Right ventricle myocardium inferior (tissue), 1 donor: ENCODE measurements at places on chromosomes 4 and X.

GRCh38 chr4:24433515-24434214 lies 150.7 kb downstream of the DHX15 start:
- DNase-seq, result no peak

DNA sequence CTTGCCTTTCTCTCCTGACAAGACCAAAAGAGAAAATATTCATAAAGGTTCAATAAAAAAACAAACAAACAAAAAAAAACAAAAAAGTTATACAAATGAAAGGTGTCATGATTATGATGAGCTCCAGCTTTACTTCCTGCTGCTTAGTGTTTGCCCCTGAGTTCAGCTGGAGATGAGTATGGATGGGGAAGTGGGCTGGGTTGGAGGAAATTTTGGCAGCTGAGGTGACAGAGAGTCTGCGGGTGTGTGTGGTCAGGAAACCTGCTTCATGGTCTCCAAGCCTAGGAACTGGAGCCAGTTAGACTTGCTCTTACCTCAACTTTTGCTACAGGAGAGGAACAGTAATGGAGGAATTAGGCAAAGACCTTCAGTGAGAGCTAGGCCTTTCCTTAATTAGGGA lies 4.3 kb upstream of the CYSLTR1 start:
- DNase-seq, result no peak

DNA sequence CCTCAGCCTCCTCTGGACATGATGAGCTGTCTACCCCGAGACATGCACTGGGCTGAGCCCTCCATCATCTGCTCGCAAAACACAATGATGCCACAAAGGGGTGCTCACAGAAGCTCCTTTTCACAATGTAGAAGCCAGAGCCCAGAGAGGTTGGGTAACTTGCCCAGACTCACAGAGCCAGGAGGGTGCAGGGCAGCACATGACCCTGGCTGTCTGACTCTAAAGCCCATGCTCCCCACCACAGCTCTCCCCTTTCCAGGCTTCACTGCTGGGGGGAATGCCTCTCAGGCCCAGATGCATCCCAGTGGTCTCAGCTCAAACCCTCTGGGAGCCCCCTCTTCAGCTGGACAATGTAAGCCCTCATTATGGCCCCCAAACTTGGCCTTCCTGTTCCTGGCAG lies 98.4 kb upstream of the AFAP1 start:
- DNase-seq, result peak; percentile 31

- DNase-seq, result no peak
Measured at GRCh38 chrX:133645256-133645655, 230.0 kb upstream of the GPC4 start.

DNA sequence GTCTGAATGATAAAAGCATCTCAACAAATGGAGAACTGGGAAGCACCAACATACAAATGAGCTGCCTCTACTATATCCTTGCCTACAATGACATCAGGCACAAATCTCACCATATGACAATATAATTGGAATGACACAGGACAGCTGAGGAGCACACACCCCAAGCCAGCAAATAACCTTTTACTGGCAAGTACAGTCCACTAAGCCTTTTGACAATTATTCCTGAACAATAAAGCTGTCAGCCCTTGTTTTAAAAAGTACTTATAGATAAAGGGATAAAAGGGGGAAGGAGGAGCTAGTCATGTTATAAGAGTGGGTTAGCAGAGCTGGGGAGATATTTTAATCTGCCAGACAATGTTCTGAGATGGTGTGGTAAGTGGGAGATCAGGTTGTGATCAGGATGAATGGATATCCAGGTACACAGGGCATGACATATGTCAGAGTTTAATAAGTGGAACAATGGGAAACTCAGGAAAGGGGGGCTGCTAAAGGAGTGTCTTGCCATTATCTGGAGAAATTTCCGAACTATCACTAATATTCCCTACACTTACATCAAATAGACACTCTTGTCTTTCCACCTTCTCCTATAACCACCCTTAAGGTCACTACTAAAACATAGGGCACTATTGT lies 127.6 kb downstream of the GPC3 start:
- DNase-seq, result no peak

GRCh38 chrX:136168929-136169735 lies 21.8 kb downstream of the FHL1 start:
- DNase-seq, result peak; percentile 65

DNA sequence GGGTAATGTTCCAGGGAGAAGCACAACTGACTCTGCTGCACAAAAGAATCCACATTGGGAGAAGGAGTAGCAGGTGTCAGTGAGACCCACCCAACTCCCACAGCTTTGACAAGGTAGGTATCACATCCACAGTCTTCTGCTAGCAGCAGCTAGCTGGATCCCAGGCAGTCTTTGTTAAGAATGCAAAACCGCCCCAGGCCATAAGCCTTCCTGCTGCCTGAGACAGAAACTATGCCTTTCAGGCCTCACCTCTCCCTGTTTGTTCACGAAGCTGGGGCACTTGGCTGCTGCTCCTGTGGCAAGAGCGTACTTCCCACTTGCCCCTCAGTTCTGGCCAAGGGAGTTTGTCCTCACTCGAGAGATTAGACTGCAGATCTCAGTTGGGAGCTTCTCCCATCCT lies 21.4 kb downstream of the RRAGB start:
- no peak for DNase-seq

GRCh38 chr4:117162976-117163375 lies 77.6 kb upstream of the TRAM1L1 start:
- no peak for DNase-seq

DNA sequence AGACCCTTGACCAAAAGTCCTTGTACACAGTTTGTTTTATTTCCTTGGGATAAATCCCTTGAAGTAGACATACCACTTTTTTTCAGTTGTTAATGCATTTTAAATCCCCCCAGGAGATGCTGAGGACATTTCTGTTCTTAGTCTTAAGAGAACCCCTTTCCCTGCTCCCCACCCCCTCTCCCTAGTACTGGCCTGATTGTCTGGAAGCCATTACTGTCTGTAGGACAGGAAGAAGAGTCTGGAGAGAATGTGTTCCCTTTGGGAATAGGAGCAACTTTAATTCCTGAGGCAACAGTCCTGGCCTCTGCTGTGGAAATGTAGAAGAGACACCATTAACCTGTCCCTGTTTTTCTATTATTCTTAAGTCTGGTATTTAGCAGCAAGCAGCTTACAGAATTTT lies 52.3 kb upstream of the TMEM131L start:
- no peak for DNase-seq

GRCh38 chr4:13441506-13441905 lies 42.6 kb downstream of the RAB28 start:
- DNase-seq, result no peak

- DNase-seq, result no peak
Measured at GRCh38 chrX:151084454-151084853, 91.9 kb upstream of the GPR50 start.

DNA sequence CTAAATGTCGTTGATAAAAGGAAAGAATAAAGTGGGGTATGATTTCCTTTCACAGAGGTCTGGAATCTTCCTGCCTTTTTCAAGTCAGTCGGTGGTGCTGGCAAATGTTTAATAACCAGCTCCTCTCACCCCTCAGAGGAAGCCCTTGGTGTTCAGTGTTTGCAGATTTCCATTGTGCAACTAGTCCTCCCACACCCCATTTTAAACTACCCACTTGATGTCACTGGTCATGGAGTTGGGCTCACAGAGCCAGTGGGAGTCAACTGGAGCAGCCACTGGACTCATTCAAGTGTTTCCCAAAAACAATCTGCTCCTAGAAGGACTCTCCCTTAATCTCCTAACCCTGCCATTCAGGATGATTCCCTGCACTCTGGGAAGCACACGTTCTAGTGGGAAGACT lies 149.2 kb downstream of the PTTG2 start:
- DNase-seq, result no peak

GRCh38 chr4:181538431-181538830 lies 704.8 kb upstream of the TENM3 start:
- no peak for DNase-seq

- DNase-seq, result peak; percentile 69
Measured at GRCh38 chr4:169791527-169792156, 33.9 kb upstream of the HPF1 start.

- DNase-seq, result no peak
Measured at GRCh38 chrX:72030431-72030830, 101.3 kb downstream of the RTL5 start.

- DNase-seq, result peak; percentile 50
Measured at GRCh38 chr4:163344147-163345125, 744 bp downstream of the NPY5R start.

- DNase-seq, result no peak
Measured at GRCh38 chrX:124256216-124256615, 76.2 kb upstream of the TEX13D start.

DNA sequence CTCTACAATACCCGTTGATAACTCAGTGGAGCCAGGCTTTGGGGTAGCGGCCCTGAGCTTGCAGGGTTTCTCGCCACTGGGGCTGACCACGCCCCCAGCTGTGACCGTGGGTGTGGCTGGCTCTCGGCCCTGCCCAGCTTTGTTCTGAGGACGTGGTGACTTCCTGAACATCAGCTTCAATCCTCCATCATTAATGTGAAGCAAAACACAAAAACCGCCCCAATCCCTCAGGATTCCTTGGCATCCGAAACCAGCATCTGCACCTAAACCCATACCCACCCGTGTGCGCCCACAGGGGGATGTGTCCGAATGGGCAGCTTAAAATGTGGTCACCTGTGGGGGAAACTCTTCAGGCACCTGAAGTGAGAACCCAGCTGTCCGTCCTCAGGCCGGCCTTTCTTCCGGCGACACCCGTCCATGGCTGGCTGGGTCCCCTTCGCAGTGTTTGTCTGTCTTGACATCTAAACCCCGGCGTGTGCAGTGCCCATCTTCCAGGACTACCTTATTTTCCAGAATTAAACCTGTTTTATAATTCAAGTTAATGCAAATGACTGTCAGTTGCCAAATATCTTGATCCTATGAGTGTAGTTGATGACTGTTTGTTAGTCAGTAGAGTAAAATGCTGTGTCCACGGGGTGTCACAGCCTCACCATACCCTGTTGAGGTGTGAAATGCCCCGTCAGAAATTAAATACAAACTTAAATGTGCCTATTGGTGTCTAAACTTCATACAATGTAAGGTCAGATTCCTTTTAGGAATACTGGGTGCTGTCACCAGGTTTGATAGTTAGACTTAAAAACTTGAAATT lies 27.3 kb downstream of the NELFA start:
- no peak for DNase-seq
